Brain (organoid and tissue), 16 donors: ENCODE measurements at places on chromosomes 13 and 19. TPM values are rescaled to one million over a fixed set of nuclear protein-coding genes. Genes with fewer than 3 reads are reported as not detected.

SMAD9 gene
- 14.8 TPM for polyA plus RNA-seq

CD37 gene
- 8.2 TPM for polyA plus RNA-seq

GNG8 gene
- 12.7 TPM for polyA plus RNA-seq

TRPM4 gene
- 3.2 TPM for polyA plus RNA-seq

ACTMAP gene
- polyA plus RNA-seq: 20.5 TPM

CCDC159 gene
- polyA plus RNA-seq: 19.1 TPM

ZNF304 gene
- 5.5 TPM for polyA plus RNA-seq

CDX2 gene
- not detected for polyA plus RNA-seq

SIGLECL1 gene
- polyA plus RNA-seq: not detected

SLC10A2 gene
- polyA plus RNA-seq: not detected
